ENCODE measurements at places on chromosomes 2 and 18. TPM values are rescaled to one million over a fixed set of nuclear protein-coding genes. Genes with fewer than 3 reads are reported as not detected.

- H3K36me3 ChIP-seq: no peaks in the 10 kb centered on the region
- 0 out of 2 replicates have a peak, but pooled peaks cover 5% of the 10 kb centered on the region for H3K27me3 ChIP-seq
- no peak overlapping the region for H3K27ac ChIP-seq
- peak; percentile 7 for DNase-seq
Observed at GRCh38 chr2:175293776-175294175, 112.3 kb upstream of the ATP5MC3 start.

- DNase-seq: no peak
- H3K4me1 ChIP-seq: no peaks in the 10 kb centered on the region
- H3K4me3 ChIP-seq: no peak overlapping the region
- H3K27ac ChIP-seq: no peak overlapping the region
Observed at GRCh38 chr18:10213526-10213925, 240.9 kb upstream of the APCDD1 start.

DNA sequence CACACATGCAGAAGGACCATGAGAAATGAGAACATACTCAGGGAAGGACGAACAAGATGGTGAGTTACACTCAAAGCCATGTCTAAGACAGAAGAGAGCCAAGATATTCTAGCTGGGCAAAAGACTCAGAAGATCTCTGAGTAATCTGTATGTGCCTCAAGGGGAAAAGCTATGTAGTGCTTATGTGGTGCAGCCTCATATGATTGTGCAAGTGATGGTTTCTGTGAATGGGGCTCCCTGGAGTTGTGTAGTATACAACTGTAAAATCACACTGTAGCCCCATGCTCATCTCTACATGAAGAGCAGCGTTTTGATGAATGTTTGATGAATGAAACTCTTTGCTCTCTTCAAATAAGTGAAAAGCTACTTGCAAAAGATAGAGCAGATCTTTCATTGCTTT, 57.5 kb downstream of the OSR1 start:
- no peaks in the 10 kb centered on the region for H3K36me3 ChIP-seq
- no peak overlapping the region for H3K27ac ChIP-seq
- no peak overlapping the region for H3K4me3 ChIP-seq
- H3K27me3 ChIP-seq: no peaks in the 10 kb centered on the region
- H3K4me1 ChIP-seq: 0 out of 2 replicates have a peak, but pooled peaks cover 4% of the 10 kb centered on the region

DNA sequence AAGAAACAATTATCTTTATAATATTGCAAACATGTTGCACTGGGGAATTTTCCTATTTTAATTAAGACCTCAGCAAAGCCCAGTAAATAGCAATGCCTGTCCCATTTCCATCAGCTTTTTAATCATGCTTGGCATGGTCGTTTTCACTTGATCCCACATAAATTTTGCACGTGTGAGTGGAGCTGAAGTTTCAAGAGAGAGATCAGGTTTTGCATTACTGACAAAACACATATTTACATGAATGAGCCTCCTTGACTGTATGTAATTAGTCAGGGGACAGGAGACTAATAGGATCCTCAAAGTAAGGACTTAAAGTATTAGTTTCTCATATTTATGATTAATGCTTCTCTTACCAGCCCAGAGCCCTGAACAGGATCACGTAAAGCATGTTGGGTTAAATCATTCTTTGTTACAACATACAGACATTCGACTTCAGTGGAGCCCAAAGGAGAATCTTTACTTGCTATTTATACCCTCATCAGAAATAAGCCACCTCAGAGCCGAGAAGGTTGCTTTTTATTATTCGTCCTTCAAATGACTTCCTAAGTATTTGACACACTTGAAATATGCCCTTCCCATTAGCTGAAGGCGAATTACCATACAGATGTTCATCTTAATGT, 711.3 kb downstream of the GALR1 start:
- no peaks in the 10 kb centered on the region for H3K27me3 ChIP-seq
- H3K27ac ChIP-seq: no peak overlapping the region
- DNase-seq: no peak
- no peak overlapping the region for H3K4me3 ChIP-seq
- no peaks in the 10 kb centered on the region for H3K4me1 ChIP-seq

DNA sequence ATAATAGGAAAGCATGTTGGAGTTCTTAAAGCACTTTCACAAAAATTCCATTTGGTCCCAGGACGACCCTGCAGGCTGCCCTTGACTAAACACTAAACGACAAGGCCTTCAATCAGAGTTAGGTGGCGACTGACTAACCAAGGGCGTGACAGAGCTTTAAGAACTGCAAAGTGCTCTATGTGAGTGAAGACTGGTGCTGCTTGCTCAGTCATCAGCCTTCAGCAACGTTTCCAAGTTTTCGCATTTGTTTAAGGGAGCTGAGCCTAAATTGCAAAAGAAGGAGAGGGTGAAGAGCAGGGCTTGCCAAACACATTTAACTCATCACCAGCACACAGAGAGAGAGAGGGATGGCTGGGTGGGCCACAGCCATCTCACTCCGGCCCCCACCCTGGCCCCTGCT, 204.7 kb upstream of the PID1 start:
- H3K36me3 ChIP-seq: no peaks in the 10 kb centered on the region
- H3K27ac ChIP-seq: no peak overlapping the region
- no peaks in the 10 kb centered on the region for H3K27me3 ChIP-seq

Gene TMEM163
- total RNA-seq: 0.12 TPM

- H3K4me1 ChIP-seq: no peaks in the 10 kb centered on the region
- no peak overlapping the region for H3K4me3 ChIP-seq
- H3K27ac ChIP-seq: no peak overlapping the region
- DNase-seq: no peak
Observed at GRCh38 chr18:2204736-2205135, 366.6 kb downstream of the METTL4 start.

- DNase-seq: no peak
- H3K4me1 ChIP-seq: peaks cover 16% of the 10 kb centered on the region
- no peaks in the 10 kb centered on the region for H3K27me3 ChIP-seq
- no peak overlapping the region for H3K4me3 ChIP-seq
- no peaks in the 10 kb centered on the region for H3K36me3 ChIP-seq
Observed at GRCh38 chr2:161173541-161174194, 13.4 kb downstream of the TANK start.

- no peaks in the 10 kb centered on the region for H3K27me3 ChIP-seq
- H3K36me3 ChIP-seq: no peaks in the 10 kb centered on the region
- H3K4me1 ChIP-seq: no peaks in the 10 kb centered on the region
- no peak overlapping the region for H3K27ac ChIP-seq
- DNase-seq: no peak
Observed at GRCh38 chr2:60118061-60118460, 435.4 kb downstream of the BCL11A start.

DNA sequence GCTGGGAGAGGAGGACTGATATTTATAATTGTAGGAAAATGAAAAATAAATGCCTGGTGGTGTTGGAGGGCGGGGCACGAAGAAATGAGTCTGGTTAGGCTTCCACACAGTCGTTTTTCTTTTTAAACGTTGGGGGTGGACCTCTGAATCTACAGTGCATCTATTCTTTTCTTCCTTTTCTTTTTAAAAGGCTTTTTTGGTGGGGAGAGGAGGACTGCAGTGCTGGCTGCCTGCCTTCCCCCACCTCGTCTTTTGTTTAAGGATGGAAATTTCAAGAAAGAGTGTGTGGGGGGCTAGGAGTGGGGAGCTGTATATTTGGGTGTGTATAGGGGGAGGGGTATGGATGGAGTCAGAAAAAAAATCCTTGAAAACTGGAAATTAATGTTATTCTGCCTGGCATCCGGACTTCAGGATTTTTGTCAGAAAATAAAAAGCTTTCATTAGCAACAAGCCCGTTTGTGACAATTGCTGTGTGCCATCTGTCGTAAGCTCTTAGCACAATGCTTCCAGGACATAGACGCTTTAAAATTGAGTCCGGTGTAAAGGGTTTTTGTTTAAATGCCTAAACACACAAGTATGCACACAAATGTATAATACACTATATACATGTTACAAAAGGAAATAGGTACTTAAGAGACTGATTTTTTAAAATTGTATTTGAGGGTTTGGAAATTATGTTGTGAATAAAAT, 1.1 kb downstream of the MAP2 start:
- peak overlapping the region; percentile 81 for H3K4me3 ChIP-seq
- H3K36me3 ChIP-seq: no peaks in the 10 kb centered on the region
- no peaks in the 10 kb centered on the region for H3K27me3 ChIP-seq
- DNase-seq: no peak

DNA sequence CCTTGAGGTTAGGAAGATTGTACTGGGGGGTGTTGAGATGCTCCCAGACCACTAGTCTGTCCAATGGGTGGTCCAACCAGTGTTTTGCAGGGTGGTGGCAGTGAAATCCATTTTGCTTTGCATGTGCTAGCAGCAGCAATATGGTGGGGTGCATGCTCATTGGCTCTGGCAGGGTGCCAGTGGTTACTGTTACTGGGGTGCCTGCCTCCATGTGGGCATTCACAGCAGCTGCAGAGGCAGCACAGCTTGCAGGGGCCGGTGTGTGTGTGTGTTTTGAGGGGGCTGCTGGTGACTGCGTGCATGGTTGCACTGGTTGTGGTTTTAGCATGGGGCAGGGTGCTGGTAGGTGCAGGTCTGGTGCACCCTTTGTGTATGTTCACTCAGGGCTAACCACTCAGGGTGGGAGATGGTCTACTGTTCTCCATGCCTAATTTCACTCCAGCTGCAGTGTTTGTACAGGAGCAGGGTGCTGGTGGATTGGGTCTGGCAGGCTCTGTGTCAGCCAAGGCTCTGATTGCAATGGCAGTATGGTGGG, 265.4 kb downstream of the NUP35 start:
- H3K27me3 ChIP-seq: no peaks in the 10 kb centered on the region
- H3K36me3 ChIP-seq: no peaks in the 10 kb centered on the region
- H3K4me1 ChIP-seq: no peaks in the 10 kb centered on the region
- no peak for DNase-seq

DNA sequence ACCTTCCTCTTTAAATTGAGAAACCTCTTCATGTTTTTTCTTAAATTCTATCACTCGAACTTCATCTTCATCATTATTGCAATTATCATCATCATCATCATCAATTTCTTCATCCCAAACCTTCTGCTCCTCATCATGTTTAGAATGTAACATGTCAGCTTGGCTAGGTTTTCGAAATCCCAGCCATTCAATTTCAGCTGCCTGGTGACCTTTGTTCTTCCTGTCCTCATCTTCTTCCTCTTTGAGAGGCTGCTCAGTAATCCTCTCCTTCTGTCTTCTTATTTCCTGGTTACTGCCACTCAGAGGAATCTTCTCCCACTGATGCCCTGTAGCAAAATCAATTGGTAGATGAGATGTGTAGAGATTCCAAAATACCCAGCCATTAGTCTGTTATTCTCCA, 4.2 kb downstream of the ERMN start:
- no peak overlapping the region for H3K4me3 ChIP-seq
- H3K27me3 ChIP-seq: no peaks in the 10 kb centered on the region
- H3K27ac ChIP-seq: no peak overlapping the region
- H3K36me3 ChIP-seq: no peaks in the 10 kb centered on the region

- no peaks in the 10 kb centered on the region for H3K27me3 ChIP-seq
- 0 out of 2 replicates have a peak, but pooled peaks cover 6% of the 10 kb centered on the region for H3K36me3 ChIP-seq
- peaks cover 27% of the 10 kb centered on the region for H3K4me1 ChIP-seq
- no peak for DNase-seq
Observed at GRCh38 chr2:73232403-73233153, 461 bp downstream of the PRADC1 start.

DNA sequence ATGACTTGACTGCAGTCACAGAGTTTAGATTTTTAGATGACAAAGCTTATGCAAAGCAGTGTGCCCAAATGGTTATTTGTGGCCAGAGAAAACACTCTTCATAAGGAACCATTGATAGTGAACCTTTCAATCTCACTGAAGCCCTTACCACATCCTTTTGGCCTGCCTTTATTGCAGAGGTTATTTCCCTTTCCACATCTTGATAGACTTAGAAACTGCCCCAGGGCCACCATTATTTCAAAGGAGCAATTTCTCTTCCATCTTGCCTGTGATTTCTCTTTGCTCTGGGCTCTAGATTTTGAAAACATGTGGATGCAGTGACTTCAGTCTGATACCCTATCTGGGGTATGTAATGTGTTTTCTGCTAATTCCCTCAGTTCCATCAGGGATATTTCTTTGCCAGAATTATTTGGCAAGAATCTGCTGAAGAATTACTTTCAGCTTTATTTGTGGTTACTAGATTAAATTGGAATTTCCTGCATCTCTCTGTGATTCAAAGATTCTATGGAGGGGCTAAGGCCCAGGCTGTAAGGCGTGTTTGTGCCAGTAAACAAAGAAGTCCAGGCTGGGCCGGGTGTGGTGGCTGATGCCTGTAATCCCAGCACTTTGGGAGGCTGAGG, 51.0 kb downstream of the MOGAT1 start:
- no peak overlapping the region for H3K27ac ChIP-seq
- H3K4me1 ChIP-seq: no peaks in the 10 kb centered on the region
- no peak overlapping the region for H3K4me3 ChIP-seq
- no peaks in the 10 kb centered on the region for H3K27me3 ChIP-seq
- no peaks in the 10 kb centered on the region for H3K36me3 ChIP-seq

DNA sequence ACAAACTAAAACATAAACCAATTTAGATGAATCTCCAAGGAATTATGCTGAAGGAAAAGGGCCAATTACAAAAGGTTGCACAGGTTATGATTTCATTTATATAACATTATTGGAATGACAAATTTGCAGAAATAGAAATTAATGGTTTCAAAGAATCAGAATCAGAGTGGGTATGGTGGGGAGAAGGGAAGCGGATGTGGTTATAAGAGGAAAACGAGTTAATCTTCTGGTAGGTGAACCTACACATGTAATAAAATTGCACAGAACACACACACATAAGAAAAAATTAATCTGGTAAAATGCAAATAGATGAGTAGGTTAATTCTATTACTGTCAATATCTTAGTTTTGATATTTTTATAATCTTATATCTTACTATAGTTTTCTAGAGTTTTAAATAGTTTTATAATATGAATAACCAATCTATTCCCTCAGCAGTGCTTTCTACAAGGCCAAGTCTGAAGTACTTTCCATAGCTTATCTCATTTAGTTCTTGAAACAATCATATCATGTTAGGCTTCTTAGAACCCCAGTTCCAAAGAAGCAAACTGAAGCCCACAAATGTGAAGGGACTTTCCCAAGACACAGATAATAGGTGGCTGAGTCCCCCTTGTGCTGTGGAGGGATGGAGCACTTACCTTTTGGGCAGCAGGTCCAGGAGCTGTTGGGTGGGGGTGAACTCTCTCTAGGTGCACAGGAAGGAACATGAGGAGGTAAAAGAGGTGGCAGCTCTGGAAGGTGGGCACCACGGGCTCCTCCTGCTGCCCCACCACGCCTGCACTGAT, 31.5 kb downstream of the ZNF519 start:
- no peaks in the 10 kb centered on the region for H3K4me1 ChIP-seq
- no peak for DNase-seq
- H3K4me3 ChIP-seq: no peak overlapping the region
- no peaks in the 10 kb centered on the region for H3K27me3 ChIP-seq

GRCh38 chr2:155209696-155210450, 511.4 kb downstream of the KCNJ3 start:
- no peaks in the 10 kb centered on the region for H3K36me3 ChIP-seq
- no peak overlapping the region for H3K4me3 ChIP-seq
- DNase-seq: no peak
- H3K27me3 ChIP-seq: no peaks in the 10 kb centered on the region
- H3K27ac ChIP-seq: no peak overlapping the region

- no peak overlapping the region for H3K27ac ChIP-seq
- H3K4me1 ChIP-seq: no peaks in the 10 kb centered on the region
- H3K36me3 ChIP-seq: no peaks in the 10 kb centered on the region
- DNase-seq: no peak
Observed at GRCh38 chr2:12613137-12613835, 103.5 kb upstream of the TRIB2 start.

Gene MOCOS
- total RNA-seq: 12.1 TPM

Data from HCT116 (cell line).